ENCODE measurements at places on chromosomes 1 and 21.

GRCh38 chr1:178109348-178110143 lies 15.6 kb downstream of the RASAL2 start:
- no peak for DNase-seq

GRCh38 chr1:53331446-53332185 lies 3.7 kb upstream of the LRP8 start:
- DNase-seq = no peak

DNA sequence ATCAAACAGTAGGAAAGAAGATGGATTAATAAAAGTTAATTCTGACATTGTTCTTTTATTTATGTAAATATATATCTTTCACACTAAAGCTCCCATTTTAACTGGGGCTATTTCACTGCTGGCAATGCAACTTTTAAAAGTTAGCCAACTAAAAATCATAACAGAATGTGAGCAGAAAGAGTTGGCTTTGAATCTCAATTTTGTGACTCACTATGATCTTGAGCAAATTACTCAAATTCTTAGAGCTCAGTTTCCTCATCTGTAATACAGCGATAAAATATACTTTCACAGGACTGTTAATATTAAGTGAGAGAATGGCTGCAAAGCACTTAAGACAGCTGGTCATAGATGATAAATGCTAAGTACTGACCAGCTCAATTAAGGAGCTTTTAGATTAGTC lies 10.8 kb downstream of the EFCAB14 start:
- no peak for DNase-seq

DNA sequence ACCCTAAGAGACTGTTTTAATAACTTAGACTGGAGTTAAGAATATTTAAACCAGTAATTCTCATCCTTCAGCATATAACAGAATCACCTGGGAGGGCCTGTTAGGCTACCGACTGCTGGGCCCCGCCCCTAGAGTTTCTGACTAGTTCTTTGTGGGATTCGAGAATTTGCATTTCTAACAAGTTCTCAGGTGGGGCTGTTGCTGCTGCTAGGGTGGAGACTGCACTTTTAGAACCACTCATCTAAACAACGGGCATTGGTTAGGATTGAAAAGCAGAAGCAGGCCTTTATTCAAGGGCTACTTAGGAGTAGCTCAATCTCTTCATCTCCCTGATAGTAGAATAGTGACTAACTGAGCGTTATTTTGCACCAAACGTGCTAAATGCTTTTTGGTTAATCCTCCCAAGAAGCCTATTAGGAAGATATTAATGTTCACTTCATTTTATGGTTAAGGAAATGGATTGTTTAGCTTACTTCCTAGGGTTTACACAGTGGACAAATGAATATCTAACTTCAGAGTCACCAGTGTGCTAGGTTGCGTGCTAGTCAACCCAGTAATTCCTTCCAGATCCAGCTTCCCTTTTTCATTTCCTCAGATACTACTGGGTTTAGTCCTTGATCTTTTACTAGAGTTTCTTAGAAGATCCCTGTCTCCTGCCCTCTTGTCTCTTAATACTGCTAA lies 31.1 kb upstream of the UAP1 start:
- DNase-seq = no peak

GRCh38 chr1:29195881-29196291 lies 14.2 kb upstream of the SRSF4 start:
- no peak for DNase-seq

GRCh38 chr1:54229281-54229891 lies 29.4 kb downstream of the MRPL37 start:
- DNase-seq = no peak

DNA sequence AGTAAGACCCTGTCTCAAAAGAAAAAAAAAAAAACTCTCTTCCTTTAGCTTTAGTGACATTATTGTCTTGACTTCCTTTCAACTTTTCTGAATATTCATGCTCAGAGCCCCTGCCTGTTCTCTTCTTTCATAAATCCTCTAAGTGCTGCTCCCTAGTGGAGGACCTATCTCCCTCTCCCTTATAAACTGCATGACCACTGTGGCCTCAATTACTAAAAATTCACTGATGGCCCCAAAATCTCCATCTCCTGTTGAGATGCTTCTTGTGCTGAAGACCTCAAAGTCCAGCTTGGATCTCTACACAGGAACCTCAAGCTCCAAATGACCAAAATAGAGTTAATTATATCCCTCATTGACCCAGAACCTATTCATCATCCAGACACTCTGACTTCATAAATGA lies 7.8 kb downstream of the ITLN1 start:
- no peak for DNase-seq

DNA sequence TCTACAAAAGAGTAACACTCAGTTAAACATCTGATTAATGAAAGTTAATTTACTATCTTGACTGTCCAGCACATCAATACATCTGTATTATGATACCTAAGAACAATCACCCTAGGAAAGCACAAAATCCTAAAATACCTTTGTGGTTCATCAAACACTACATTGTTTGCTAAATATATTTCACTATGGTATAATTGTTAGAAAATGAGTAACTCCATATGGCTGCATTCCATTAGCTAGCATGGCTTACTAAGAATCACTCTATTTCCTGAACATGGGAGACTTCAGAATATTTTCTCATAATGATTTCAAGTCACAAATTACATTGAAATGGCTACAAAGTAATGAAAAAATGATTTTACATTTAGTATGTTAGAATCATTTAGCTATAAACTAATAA lies 12.5 kb downstream of the TRMT1L start:
- no peak for DNase-seq

GRCh38 chr1:233730809-233731208 lies 116.9 kb downstream of the KCNK1 start:
- no peak for DNase-seq

DNA sequence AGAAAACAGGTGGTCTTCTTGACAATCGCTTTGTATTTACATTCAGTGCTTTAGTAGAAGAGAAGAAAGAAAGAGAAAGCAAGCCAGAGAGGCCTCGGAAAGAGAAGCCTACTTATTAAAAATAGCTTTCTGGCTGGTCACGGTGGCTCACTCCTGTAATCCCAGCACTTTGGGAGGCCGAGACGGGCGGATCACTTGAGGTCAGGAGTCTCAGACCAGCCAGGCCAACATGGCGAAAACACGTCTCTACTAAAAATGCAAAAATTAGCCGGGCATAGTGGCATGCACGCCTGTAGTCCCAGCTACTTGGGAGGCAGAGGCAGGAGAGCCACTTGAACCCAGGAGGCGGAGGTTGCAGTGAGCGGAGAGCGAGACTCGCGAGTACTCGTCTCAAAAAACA lies 1.8 kb upstream of the SLC19A2 start:
- no peak for DNase-seq

DNA sequence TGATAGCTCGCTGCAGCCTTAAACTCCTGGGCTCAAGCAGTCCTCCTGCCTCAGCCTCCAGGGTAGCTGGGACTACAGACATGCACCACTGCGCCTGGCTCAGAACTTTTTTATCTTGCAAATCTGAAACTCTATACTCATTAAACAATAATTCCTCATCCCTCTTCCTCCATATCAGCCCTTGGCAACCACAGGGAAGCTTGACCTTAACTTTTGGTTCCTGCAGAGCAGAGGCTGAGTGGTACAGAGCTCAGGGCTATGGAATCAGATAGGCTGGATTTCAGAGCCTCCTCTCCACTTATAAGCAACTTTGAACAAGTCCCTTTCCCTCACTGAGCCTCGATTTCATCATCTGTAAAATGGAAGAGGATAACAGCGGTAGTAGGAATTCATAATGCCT lies 47.4 kb downstream of the ECE1 start:
- no peak for DNase-seq

DNA sequence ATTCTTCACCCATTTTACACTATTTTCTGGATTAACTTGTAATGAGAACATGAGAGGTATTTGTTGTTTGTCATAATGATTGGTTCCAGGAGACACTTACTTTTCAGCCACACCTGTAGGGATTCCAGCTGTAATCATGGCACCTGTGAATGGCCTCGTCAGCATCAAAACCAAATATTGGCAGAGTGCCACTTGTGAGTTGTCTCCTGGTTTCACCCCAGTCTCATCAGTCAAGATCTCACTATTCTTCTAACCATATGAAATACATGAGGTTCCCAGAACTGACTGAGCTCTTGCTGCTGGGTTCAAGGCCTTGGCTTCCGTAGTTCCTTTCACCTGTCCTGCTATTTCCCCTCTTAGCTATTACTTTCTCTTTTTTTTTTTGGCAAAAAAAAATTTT lies 246.6 kb upstream of the ADGRL2 start:
- DNase-seq = no peak

DNA sequence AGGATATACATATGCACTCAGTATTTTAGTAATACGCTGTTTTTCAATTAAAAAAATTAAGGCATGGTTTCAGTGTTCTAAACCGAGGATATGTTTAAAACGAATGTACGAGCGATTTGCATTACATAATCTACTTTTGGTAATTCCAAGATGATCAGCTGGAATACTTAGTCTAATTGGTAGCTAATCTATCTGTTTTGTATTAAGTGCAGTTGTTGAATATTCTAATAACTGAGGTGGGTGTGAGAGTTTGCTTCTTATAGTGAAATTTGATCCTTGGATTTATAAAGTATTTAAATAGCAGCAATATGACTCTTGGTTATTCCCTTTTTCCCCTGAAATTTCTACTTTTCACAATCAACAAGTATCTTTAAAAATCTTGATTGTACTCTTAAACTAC lies 1.3 kb downstream of the RNF2 start:
- DNase-seq = no peak

DNA sequence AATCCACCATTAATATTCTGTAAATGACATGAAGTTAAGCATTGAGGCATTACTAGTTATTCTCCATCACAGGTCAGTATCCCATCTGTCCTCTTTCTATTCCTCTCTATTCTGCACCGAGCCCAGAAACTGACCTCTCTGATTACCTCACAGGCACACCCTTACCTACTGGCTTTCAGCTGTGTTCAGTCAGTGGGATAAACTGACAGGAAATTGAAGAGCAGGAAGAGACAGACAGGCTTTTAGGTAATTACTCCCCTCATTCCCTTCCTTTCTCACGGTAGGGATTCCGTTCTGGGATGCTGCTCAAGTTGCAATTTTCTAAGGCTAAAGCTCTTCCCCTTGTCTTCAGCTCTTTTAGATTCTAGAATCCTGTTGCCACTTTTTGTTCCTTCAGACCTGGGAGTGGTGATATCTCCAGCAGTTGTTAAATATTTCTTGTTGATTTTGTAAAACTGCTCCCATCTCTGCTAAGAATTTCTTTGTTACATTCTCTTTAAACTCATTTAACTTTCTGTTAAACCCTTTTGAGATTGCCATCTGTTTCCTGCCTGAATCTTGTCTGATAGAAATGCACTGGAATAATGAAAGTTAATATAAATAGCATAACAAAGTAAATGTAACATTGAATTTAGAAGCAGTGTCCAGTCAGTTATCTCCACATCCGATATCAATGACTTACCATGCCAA lies 1063.4 kb downstream of the PLA2G4A start:
- DNase-seq = no peak
